ENCODE measurements at places on chromosomes 3 and 15.

GRCh38 chr3:129348734-129349133 lies 70.1 kb downstream of the HMCES start:
- no peak for DNase-seq

DNA sequence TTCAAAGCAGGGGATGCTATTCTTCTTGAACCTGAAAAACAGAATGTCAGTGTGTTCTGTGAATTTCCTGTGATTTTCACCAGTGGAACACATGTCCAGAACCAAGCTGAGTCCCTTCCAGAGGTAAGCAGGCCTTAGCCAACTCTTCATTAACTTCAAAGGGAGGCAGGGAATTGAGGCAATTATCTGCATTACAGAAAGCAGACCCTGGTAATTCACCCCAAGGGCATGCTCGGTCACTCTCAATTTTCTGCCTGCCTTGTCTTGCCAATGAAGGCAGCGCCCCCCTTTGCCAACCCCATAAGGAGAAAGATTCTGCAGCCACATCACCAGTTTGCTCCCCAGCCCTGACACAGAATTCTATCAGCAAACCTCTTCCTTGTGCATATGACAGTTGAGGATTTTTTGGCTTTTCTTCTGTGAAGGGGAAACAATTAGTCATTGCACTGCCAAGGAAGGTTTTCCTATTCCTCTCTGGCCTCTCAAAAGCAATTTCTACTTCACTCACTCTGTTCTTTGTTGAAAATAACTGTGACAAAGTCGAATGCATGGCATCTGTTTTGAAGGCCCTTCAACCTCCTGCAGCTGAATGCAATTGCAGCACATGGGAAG lies 85.3 kb downstream of the HHLA2 start:
- no peak for DNase-seq

DNA sequence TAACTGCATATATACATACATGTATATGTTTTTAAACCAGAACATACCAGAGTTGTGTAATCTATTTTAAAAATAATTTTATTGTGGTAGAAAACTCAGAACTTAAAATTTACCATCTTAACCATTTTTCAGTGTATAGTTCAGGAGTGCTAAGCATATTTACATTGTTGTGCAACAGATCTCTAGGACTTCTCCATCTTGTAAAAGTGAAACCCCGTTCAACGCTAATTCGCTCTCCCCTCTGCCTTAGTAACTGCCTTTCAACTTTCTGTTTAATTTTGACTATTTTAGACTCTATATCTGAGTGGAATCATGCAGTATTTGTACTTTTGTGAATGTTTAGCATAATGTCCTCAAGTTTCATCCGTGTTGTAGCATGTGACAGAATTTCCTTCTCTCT lies 51.8 kb upstream of the SSR3 start:
- no peak for DNase-seq

DNA sequence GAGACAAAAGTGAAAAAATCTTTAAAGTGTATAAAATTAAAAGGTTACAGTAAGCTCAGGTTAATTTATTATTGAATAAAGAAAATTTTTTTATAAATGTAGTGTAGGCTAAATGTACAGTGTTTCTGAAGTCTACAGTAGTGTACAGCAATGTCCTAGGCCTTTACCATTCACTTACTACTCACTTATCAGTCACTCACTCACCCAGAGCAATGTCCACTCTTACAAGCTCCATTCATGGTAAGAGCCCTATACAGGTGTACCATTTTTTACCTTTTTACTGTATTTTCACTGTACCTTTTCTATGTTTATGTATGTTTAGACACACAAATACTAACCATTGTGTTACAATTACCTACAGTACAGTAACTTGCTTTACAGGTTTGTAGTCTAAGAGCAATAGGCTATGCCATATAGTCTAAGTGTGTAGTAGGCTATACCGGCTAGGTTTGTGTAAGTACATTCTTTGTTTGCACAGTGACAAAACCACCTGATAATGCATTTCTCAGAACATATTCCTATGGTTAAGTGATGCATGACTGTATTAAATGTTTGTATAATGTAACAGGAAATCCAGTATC lies 38.1 kb upstream of the NECTIN3 start:
- no peak for DNase-seq

DNA sequence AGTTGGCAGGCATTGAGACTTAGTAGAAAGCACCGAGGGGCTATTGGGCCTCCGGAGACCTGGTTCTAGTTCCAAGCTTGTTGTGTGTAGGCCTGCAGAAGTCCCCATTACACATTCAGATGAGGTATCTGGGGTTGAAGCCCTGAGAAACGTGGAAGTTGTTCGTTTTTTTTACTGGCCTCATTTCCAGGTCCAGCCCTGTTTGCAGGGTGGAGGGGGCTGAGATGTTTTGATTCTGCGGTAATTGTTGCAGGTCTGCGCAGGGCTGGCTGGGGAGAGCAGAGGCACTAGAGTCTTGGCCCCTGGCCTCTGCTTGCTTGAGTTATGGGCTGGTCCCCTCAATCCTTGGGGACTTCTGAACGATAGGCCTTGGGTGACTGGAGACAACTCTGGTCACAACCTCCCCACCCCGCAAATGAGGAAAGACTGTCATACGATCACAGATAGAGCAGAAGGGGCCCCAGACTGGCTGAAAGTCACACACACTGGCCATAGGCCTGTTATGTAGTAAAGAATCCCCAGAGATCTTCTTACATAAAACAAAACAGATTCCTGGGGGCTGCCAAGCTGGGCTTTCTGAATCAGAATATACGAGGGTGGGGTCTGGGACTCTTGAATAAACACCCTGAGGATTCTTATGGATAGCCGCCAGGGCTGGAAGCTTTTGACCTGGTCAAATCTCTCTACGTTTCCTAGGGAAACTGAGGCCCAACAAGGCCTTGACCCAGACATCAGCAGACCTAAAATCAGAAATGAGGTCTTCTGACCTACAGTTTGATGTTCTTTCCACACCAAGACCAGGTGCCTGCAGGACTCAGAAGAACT lies 15.6 kb downstream of the KBTBD13 start:
- DNase-seq, result no peak

GRCh38 chr15:58590926-58591325 lies 158.6 kb downstream of the ADAM10 start:
- DNase-seq, result no peak

- DNase-seq, result no peak
These were observed 8.0 kb downstream of the SEMA5B start for GRCh38 chr3:123019591-123019990.

- DNase-seq, result no peak
These were observed 60.7 kb downstream of the CAPN7 start for GRCh38 chr3:15266510-15267376.

DNA sequence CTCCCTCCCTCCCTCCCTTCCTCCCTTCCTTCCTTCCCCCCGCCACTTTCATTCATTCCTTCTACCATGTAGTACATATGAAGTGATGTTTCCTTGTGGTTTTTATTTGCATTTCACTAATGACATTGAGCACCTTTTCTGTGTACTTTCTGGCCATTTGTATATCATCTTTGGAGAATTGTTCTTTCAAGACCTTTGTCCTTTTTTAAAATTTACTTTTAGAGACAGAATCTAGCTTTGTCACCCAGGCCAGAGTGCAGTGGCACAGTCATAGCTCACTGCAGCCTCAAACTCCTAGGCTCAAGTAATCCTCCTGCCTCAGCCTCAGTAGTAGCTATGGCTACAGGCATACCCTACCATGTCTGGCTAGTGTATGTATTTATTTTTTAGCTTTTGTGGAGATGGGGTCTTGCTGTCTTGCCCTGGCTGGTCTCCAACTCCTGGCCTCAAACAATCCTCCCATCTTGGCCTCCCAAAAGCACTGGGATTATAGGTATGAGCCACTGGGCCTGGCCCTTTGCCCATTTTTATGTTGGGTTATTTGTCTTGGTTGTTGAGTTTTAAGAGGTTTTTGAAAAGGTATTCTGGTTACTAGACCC lies 42.0 kb upstream of the CTDSPL2 start:
- DNase-seq, result no peak

- DNase-seq, result no peak
These were observed 102.4 kb upstream of the EOMES start for GRCh38 chr3:27824312-27825200.

GRCh38 chr3:46472736-46473135 lies 8.0 kb upstream of the LTF start:
- no peak for DNase-seq

Data from activated T-cell treated with anti-CD3 and anti-CD28 coated beads for 4 hours (primary cell).